GM23248 (cell line): ENCODE measurements at places on chromosomes 6 and 20.
A peak's percentile ranks its signal among the peaks of the same experiment; 100 is the strongest.

DNA sequence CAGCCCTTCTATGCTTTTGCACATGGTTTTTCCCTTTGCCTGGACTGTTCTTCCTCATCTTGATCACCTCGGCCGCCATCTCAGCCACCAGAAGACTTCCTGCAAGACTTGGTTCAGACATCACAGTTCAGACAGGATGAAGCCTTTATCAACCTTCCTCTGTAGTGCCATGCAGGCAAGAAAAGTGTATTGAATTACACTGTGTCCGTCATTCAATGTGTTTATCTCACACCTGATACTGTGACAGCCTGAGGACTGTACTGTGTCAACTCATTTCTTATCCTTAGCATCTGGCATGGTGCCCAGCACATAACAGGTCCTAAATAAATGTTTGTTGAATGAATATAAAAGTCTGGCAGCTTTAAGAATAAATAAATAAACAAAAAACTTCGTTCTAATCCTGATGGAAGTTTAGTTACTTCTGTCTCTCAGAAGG, 133.3 kb upstream of the MAN1A1 start:
- DNase-seq, result no peak

GRCh38 chr20:41017448-41018042, 11.1 kb upstream of the TOP1 start:
- DNase-seq, result no peak

DNA sequence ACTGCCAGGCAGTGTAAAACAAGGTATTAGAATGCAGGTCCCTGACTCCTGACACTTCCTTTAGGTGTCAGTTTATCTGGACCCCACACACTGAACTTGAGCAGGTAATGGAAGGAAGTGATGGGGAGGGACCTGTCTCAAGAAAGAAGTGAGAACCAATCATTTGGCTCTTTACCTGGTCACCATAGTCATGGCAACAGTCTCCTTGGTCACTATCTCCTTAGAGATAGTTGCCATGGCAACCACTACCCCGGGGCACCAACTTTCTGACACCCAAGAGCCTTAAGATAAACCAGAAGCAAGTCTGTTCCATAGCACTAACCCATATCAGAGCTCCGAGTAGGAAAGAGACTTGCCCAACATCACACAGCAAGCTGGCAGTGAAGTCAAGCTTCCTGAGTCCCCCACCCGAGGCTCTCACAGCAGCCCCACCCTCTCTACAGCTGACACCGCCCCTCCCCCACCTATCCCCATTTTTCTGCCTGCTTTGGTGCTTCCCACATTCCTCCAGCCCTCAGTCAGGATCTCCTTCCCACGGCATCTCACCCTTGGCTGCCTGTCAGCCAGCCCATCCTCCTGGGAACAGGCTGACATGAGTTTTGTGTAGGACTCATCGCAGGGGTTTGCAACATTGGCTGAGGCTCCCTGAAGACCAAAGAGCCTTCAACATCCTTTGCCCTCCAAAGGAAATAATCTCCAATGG, 16.3 kb upstream of the HM13 start:
- DNase-seq, result peak; percentile 82

- DNase-seq, result peak; percentile 53
These were observed 224.3 kb upstream of the TSHZ2 start for GRCh38 chr20:52747845-52748284.

DNA sequence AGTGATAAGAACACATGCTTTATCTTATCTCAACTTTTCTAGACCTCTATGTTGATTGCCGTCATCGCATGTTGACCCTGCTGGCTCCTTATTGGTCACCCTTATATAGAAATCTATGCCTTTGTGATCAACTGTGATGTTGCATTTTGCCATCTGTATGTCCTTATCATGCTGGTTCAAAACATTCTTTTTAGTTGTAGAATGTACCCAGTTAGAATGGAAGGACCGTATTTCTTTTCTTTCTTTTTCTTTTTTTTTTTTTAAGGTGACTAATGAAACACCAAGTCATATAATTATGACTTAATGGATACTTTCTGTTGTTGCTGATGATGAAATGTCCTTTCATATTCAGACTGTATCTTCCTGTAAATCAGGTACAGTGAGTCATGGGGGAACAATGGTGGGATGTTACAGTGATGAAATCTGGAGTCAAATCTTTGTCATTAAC, 145.9 kb upstream of the CITED2 start:
- DNase-seq, result peak; percentile 51

- DNase-seq, result peak; percentile 81
These were observed 74.7 kb downstream of the MRPL14 start for GRCh38 chr6:44052419-44053023.

- peak; percentile 78 for DNase-seq
These were observed 511 bp downstream of the VARS1 start for GRCh38 chr6:31794866-31795615.

DNA sequence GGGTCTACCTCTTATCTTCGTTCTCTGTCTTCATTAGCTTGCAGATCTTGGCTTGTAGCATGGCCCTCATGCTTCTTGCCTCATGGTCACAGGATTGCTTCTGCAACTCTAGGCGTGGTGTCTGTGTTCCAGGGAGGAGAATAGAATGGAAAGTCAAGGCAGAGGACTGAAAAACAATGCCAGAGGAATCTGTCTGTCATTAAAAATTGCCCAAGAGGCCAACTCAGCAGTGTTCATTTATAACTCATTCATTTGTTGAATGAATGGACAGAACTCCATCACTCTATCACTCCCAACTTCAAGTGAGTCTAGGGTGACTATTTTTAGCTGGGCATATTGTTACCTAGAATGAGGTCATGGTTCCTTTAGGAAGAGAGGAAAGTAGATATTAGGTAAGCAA, 179.6 kb downstream of the UST start:
- no peak for DNase-seq

- no peak for DNase-seq
These were observed 531.1 kb upstream of the CITED2 start for GRCh38 chr6:139905404-139906052.

DNA sequence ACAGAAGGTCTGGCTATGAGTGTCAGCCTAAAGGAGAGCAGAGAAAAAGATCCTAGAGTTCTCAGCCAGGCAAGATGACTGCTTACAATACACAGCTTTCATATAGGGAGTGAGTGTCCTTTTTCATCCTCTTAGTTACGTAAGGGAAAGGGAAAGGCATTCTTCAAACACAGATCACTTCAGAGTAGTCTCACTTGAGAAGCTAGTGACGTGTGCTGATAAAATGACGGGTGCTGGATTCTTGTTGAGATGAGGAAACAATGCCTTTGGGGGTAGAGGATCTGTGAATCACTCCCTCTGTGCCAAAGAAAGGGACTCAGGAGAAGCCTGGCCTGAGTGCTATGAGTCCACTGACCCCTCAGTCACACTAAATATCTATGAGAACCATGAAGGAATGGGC, 117.3 kb downstream of the QRSL1 start:
- peak; percentile 63 for DNase-seq
